ENCODE measurements at places on chromosomes 16 and 17.

- H3K4me1 ChIP-seq = peaks cover 33% of the 10 kb centered on the region
- H3K27ac ChIP-seq = peak overlapping the region; percentile 70
- H3K36me3 ChIP-seq = peaks cover 31% of the 10 kb centered on the region
- no peaks in the 10 kb centered on the region for H3K27me3 ChIP-seq
- peak; percentile 52 for ATAC-seq
Measured at GRCh38 chr16:19118938-19119431, 5.2 kb downstream of the ITPRIPL2 start.

DNA sequence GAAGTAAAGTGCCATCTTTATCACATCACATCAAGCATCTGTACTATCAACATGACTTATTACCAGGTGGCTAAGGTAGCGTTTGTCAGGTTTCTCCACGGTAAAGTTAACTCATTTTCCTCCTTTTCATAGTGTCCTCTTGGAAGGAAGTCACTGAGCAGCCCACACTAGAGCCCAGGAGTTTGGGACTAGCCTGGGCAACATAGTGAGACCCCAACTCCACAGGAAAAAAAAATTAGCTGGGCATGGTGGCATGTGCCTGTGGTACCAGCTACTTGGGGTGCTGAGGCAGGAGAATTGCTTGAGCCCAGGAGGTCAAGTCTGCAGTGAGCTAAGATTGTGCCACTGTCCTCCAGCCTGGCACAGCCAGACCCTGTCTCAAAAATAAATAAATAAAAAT, 12.9 kb downstream of the CHD9 start:
- H3K4me1 ChIP-seq = peaks cover 14% of the 10 kb centered on the region
- H3K36me3 ChIP-seq = no peaks in the 10 kb centered on the region
- no peaks in the 10 kb centered on the region for H3K27me3 ChIP-seq
- no peak overlapping the region for H3K4me3 ChIP-seq
- ATAC-seq = no peak
- H3K27ac ChIP-seq = no peak overlapping the region

- no peaks in the 10 kb centered on the region for H3K36me3 ChIP-seq
- ATAC-seq = peak; percentile 57
- H3K27me3 ChIP-seq = no peaks in the 10 kb centered on the region
- peak overlapping the region; percentile 81 for H3K27ac ChIP-seq
Measured at GRCh38 chr17:82213251-82214011, 789 bp upstream of the CCDC57 start.

DNA sequence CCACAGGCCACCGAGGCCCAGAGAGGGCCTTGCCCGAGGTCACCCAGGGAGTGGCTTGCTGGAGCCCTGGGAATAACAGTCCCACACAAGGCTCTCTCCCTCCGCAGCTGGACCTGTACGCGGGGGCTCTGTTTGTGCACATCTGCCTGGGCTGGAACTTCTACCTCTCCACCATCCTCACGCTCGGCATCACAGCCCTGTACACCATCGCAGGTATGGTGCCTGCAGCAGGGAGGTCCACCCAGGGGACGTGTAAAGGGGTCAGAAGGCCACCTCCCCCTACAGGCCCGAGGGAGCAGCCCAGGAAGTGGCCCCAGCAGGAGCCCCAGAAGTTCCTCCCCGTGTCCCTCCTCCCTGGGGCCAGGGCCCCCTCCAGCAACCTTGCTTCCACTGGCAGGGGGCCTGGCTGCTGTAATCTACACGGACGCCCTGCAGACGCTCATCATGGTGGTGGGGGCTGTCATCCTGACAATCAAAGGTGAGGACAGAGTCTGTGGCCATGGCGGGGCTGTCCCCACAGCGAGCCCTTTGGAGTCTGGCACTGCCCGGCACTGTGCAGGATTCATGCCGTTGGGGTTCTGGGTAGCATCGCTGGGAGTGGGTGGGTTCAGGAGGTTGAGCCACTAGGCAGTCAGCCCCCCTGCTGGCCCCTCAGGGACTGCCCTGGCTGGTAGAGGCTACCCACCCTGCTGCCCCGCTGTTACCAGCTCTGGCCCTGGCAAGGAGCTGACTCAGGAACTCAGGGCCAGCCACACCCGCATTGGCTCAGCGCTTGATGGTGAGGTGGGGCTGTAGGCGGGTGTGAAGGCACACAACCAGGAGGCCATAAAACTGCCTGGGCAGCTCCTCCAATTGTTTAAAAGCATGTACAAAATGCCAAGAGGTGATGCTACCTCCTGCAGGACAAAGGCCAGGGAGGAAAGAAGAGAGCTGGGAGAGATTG, 17.3 kb downstream of the SLC5A10 start:
- H3K27me3 ChIP-seq = no peaks in the 10 kb centered on the region
- no peak overlapping the region for H3K27ac ChIP-seq
- no peak for ATAC-seq
- H3K4me1 ChIP-seq = no peaks in the 10 kb centered on the region
- no peak overlapping the region for H3K4me3 ChIP-seq

- H3K36me3 ChIP-seq = no peaks in the 10 kb centered on the region
- no peak overlapping the region for H3K4me3 ChIP-seq
- H3K27me3 ChIP-seq = peaks cover 54% of the 10 kb centered on the region
- no peak overlapping the region for H3K27ac ChIP-seq
Measured at GRCh38 chr17:73156887-73157520, 7.8 kb upstream of the SSTR2 start.

GRCh38 chr17:50199803-50200456, 1.5 kb downstream of the COL1A1 start:
- no peaks in the 10 kb centered on the region for H3K36me3 ChIP-seq
- peaks cover 30% of the 10 kb centered on the region for H3K4me1 ChIP-seq
- peaks cover 11% of the 10 kb centered on the region for H3K27me3 ChIP-seq
- peak overlapping the region; percentile 85 for H3K27ac ChIP-seq
- ATAC-seq = peak; percentile 89

- ATAC-seq = no peak
- peaks cover 8% of the 10 kb centered on the region for H3K27me3 ChIP-seq
- H3K27ac ChIP-seq = no peak overlapping the region
- no peaks in the 10 kb centered on the region for H3K4me1 ChIP-seq
- H3K36me3 ChIP-seq = no peaks in the 10 kb centered on the region
- H3K4me3 ChIP-seq = no peak overlapping the region
Measured at GRCh38 chr17:41539979-41540701, 12.0 kb upstream of the KRT19 start.

- H3K4me1 ChIP-seq = no peaks in the 10 kb centered on the region
- H3K27ac ChIP-seq = no peak overlapping the region
- ATAC-seq = no peak
Measured at GRCh38 chr16:83979441-83979840, 11.4 kb downstream of the NECAB2 start.

GRCh38 chr16:13883276-13883675, 36.7 kb upstream of the ERCC4 start:
- no peak overlapping the region for H3K4me3 ChIP-seq
- no peak for ATAC-seq
- H3K4me1 ChIP-seq = no peaks in the 10 kb centered on the region
- H3K27ac ChIP-seq = no peak overlapping the region

DNA sequence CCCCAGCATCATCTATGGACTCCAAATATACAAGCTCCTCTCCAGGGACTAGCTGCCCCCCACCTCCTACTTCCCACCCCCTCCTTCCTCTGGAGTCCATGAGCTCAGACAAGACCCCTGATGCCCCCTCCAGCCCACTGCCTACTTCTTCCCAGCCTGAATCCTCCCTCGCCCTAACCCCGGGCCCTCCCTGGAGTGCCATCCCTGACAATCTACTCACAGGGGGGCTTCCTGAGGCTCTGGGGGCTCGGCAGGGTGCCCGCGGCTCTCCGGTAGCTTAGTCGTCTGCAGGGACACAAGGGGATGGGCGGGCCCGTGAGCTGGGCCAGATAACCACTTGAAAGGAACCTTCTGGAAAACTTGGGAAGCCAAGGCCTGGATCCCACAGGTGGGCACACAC, 15.1 kb downstream of the MPP3 start:
- H3K4me3 ChIP-seq = no peak overlapping the region
- H3K27ac ChIP-seq = no peak overlapping the region
- H3K36me3 ChIP-seq = peaks cover 77% of the 10 kb centered on the region
- ATAC-seq = no peak
- H3K27me3 ChIP-seq = no peaks in the 10 kb centered on the region
- peaks cover under 1% of the 10 kb centered on the region for H3K4me1 ChIP-seq

- H3K27me3 ChIP-seq = no peaks in the 10 kb centered on the region
- H3K27ac ChIP-seq = peak overlapping the region; percentile 63
- no peaks in the 10 kb centered on the region for H3K36me3 ChIP-seq
- ATAC-seq = no peak
- H3K4me3 ChIP-seq = no peak overlapping the region
Measured at GRCh38 chr17:83088451-83088850, 9.0 kb downstream of the METRNL start.

DNA sequence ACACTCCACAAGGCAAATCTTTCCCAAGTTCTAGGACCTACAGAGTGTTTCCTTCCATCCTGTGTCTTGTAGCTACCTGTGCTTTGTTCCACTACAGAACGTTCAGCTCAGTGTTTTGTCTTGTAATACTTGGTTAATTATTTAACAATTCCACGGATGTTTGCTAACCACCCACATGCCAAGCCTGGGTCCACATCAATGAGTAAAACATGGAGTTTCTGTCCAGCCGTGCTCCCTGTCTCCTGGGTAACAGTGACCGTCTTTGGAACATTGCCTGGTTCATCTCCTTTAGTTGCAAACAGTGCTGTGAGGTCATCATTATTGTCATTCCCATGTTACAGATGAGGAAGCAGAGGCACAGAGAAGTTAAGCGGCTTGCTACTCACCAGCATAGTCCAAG, 41.3 kb downstream of the IRF8 start:
- no peaks in the 10 kb centered on the region for H3K36me3 ChIP-seq
- no peak for ATAC-seq
- H3K27ac ChIP-seq = no peak overlapping the region
- H3K4me1 ChIP-seq = no peaks in the 10 kb centered on the region
- peaks cover 13% of the 10 kb centered on the region for H3K27me3 ChIP-seq

GRCh38 chr17:65896889-65897288, 295.0 kb downstream of the CEP112 start:
- H3K4me1 ChIP-seq = no peaks in the 10 kb centered on the region
- no peak for ATAC-seq
- no peaks in the 10 kb centered on the region for H3K27me3 ChIP-seq
- no peak overlapping the region for H3K27ac ChIP-seq

- H3K4me1 ChIP-seq = no peaks in the 10 kb centered on the region
- H3K27ac ChIP-seq = no peak overlapping the region
- no peaks in the 10 kb centered on the region for H3K27me3 ChIP-seq
- ATAC-seq = no peak
Measured at GRCh38 chr16:57700781-57701551, 6.4 kb downstream of the DRC7 start.

GRCh38 chr16:65249768-65250167, 127.9 kb upstream of the CDH11 start:
- no peaks in the 10 kb centered on the region for H3K36me3 ChIP-seq
- H3K4me1 ChIP-seq = no peaks in the 10 kb centered on the region
- H3K27ac ChIP-seq = no peak overlapping the region
- H3K27me3 ChIP-seq = no peaks in the 10 kb centered on the region
- no peak overlapping the region for H3K4me3 ChIP-seq
- no peak for ATAC-seq

DNA sequence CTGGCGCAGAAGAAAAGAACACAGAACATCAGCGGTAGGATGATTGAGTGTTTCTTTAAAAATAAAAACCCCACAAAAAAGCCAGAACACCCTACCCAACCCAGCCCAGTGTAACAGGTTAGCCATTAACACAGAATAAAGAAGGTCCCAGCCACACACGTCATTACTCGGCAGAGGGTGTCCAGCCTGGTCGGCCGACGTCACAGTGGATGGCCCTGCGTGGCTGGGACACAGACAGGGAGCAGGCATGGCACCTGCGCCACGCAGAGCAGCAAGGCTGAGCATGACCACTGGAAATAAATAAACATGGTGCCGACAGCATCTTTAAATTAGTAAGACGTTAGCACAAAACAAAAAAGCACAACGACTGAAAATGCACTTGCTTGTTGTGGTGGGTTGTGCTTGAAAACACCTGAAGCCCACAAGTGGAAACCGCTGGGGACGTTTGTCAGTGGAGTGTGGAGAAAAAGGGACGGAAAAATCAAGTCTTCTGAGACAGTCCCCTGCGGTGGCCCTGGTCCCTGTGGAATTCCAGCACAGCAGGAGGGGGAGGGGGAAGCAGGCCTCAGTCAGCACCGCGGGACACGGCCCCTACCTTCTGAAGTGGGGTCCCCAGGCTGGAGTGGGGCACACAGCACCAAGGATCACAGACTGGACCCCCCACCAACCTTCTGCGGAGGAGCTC, 39.2 kb downstream of the SLC7A5 start:
- peaks cover 46% of the 10 kb centered on the region for H3K36me3 ChIP-seq
- no peak for ATAC-seq
- no peak overlapping the region for H3K4me3 ChIP-seq
- no peaks in the 10 kb centered on the region for H3K4me1 ChIP-seq
- H3K27ac ChIP-seq = no peak overlapping the region

DNA sequence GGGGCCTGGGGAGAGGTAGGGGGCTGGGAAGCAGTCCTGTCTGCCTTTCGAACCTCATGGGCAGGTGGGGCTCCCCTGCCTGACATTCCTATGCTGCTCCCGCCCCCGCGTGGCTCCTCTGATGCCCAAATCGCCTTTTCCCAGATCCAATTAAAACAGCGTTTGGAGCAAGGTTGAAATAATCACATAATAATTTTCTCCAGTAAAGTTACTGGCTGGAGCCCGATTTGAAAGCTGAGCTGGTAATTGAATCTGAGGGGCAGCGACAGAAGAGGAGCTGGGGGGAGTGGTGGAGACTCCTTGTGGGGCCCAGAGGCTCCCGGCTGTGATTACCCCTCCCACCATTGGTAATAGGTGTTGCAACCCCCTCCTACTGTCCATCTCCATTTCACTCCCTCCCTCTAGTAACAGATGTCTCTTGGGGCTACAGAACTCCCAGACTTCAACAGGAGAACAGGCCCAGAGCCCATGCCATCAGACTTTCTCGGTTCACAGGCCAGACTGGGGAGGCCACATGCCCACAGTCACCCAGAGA, 38.9 kb upstream of the C1QL1 start:
- no peak overlapping the region for H3K4me3 ChIP-seq
- no peak overlapping the region for H3K27ac ChIP-seq
- no peak for ATAC-seq
- no peaks in the 10 kb centered on the region for H3K27me3 ChIP-seq
- H3K4me1 ChIP-seq = no peaks in the 10 kb centered on the region

- H3K27me3 ChIP-seq = no peaks in the 10 kb centered on the region
- H3K4me1 ChIP-seq = peaks cover 17% of the 10 kb centered on the region
- no peak overlapping the region for H3K4me3 ChIP-seq
- H3K36me3 ChIP-seq = no peaks in the 10 kb centered on the region
- no peak for ATAC-seq
- no peak overlapping the region for H3K27ac ChIP-seq
Measured at GRCh38 chr16:85631802-85632393, 18.8 kb downstream of the GSE1 start.

DNA sequence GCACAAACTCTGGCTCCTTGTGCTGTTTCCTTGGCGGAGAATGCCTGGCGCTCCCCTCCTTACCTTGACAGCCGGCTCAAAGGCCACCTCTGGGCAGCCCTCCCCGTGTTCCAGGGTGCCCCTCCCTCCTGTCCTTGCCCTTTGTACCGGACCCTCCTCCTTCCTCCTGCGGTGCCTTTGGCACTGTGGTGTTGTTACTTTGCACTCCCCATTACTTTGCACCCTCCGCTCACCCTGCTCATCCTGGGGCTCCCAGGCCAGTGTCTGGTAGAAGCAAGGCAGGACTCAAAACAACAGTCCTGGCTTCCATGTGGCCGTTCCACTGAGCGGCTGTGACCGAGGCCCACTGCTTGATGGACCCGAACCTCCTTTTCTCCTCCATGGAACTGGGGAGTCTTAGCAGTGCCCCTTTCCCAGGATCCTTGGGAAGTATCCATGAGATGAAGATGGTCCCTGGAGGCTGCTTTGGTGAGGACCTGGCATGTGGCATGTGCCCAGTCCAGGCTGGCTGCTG, 147.8 kb downstream of the CMIP start:
- H3K36me3 ChIP-seq = peaks cover 4% of the 10 kb centered on the region
- no peaks in the 10 kb centered on the region for H3K27me3 ChIP-seq
- no peak overlapping the region for H3K27ac ChIP-seq
- no peak overlapping the region for H3K4me3 ChIP-seq
- no peaks in the 10 kb centered on the region for H3K4me1 ChIP-seq
- no peak for ATAC-seq
